Activated naive CD8-positive, alpha-beta T cell treated with anti-CD3 and anti-CD28 coated beads, Interleukin-2, amount 50 U/mL, for 16 hours (primary cell): ENCODE measurements at places on chromosomes 2 and 18.

DNA sequence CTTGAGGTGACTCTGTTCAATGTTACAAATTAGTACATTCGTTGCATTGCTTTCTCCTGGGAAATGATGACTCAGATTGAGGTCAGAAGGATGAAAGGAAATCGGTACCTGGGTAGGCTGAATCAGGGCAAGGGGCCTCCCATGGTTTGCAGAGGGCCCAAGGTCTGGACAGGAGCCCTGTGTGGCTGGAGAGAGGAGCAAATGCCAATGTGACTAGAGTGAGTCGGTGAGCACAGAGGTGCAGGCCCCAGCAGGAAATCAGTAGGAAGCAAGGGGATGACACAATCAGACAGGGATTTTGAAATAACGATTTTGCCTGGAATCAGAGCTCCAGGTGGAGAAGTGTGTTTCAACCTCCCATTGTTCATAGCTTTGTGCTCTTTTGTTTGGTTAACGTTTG is 118.9 kb downstream of the CCDC102B start:
- no peak for DNase-seq

GRCh38 chr2:45968946-45969584 is 317.6 kb downstream of the PRKCE start:
- no peak for DNase-seq

- DNase-seq: no peak
Observed at GRCh38 chr18:30093376-30093775, 949.2 kb downstream of the DSC3 start.

GRCh38 chr2:104430852-104431251 is 423.1 kb upstream of the POU3F3 start:
- no peak for DNase-seq

GRCh38 chr2:238203094-238203972 is at the start of gene ILKAP:
Gene ILKAP (minus strand): TSS chr2:238203695. CDS start chr2:238203553, 142 bp downstream.
- DNase-seq: peak; percentile 75

DNA sequence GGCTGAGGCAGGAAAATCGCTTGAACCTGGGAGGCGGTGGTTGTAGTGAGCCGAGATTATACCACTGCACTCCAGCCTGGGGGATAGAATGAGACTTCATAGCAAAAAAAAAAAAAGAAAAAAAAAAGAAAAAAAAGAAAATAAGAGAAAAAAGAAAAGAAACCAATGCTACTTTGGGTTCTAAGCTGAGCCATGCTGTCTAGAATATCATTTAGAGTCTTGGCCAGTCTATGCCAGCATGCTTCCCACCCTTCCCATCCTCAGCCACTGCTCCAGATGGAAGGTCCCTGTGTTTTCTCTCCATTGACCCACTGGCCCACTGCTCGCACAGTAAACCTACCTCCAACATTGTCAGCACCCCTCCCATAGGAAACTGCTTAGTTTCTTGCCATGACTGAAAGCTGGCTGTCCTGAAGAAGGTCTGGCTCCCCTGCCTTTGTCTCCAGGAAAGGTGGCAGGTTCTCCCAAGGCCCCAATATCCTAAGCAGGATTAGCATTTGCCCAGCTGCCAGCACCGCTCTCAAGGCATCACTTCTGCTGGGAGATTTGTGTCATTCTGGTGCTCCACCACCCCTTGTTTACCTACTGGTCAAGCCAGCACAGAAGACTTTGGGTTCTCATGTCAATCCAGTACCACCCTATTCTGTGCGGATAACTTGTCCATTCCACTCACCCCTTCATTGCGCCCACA is 47.3 kb upstream of the PAPOLG start:
- DNase-seq: no peak

DNA sequence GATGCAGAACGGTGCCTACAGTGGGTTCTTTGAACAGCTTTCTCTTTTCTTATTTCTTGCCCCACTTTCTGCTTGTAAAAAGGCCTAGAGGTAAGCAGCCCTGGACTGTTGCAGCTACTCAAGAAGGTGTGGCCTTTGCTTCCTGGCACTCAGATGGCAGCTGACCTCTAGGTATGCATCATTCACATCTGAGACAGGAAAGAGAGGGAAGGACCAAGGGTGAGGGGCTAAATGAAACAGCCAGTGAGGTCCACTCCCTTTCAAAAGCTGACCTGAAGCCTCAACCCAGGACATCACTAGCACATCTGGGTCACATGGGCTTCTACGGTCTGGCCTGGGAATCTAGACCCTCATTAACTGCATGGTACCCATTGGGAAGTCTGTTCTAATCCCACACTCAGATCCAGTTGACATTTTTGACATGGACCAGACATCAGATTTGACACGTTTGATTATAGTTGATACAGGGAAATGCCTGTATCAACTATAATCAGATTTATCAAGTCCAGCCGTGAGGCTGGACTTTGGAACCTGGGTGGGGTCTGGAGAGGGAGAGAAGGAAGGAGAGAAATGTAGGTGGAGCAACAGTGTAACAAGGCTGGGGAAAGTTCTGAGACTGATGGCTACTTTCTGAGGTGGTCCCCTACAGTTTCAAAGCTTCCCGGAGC is 60.2 kb downstream of the E2F6 start:
- DNase-seq: no peak

DNA sequence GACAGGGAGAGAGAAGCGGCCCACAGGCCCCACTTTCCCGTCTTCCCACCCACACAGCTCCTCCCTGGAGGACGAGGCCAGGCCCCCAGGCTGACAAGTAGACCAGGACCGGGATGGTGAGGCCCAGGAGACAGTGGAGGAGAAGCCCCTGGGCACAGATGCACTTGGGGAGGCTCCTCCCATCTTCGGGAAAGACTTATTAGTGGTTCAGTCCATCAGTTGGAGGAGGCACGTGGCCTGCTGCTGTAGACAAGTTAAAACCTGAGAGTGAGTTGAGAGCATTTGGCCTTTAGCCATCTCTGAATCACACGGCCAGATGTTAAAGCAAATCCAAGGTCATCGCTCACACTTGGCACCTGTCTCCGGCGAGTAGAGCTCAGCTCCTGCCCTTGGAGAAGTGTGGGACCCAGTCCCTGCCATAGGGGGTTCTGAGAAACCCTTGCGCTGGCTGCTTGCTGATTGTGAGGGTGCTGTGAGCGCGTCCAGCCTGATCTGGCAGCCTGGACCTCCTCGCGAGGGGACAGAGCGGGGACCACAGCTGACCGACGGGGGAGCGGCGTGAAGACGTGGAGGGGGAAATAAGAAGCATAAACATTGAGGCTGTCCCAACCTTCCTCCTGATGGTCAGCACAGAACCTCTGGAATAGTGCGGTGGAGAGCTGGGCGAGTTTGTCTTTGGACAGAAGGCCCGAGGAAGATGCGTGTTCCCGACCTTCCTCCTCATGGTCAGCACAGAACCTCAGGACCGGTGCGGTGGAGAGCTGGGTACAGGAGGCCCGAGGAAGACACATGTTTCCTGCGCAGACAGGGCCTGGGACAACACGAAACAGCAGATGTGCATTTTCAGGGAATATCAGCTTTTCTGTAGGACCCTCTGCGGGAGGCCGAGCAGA is 24.7 kb upstream of the ALLC start:
- no peak for DNase-seq

DNA sequence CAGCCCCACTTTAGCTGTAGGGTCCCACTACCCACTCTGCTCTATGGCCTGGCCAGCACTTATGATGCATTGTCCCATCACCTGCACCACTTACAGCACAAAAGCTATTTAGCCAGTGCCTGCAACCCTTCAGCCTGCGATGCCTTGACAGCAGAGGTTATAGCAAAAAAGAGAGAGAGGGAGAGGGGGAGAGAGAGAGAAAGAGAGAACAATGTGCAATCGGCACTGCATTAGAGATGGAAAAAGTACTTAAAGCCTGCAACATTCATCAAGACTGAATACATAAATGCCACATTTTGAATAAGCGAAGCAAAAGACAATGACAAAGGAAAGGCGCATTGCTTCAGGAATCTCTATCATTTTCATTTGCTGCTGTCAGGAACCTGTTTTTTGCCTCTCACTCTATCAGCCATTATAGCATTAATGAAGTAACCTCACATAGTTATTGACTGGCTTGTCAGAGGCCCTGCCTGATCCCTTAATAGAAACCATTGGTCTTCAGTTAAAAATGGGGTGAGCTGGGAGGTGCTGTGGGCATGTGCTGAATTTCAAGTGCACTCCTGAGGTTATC is 833.1 kb downstream of the BCL11A start:
- DNase-seq: no peak

- DNase-seq: no peak
Observed at GRCh38 chr2:96683972-96684820, 41.6 kb downstream of the FER1L5 start.

- DNase-seq: no peak
Observed at GRCh38 chr18:7358989-7359726, 128.3 kb downstream of the LRRC30 start.

GRCh38 chr2:121832412-121833357 is 77.2 kb downstream of the TSN start:
- DNase-seq: no peak

DNA sequence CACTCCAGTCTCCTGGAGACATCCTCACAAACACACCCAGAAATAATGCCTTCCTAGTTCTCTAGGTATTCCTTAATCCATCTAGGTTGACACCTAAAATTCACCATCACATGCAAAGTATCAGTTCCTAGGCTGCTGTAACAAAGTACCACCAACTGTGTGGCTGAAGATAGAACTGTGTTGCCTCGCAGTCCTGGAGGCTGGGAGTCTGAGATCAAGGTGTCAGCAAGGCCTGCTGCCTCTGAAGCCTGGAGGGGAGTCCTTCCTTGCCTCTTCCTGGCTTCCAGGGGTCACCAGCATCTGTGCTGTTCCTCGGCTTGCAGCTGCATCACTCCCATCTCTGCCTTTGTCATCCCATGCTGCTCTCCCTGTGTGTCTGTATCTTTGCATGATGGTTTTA is 36.3 kb upstream of the TMEM131 start:
- DNase-seq: no peak

DNA sequence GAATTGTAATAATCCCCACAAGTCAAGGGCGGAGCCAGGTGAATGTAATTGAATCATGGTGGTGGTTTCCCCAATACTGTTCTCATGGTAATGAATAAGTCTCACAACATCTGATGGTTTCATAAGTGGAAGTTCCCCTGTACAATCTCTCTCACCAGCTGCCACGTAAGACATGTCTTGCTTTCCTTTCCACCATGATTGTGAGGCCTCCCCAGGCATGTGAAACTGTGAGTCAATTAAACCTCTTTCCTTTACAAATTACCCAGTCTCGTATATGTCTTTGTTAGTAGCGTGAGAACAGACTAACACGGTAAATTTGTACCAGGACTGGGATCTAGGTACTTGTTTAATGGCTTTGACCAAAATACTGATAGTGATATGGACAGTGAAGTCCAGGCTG is 744.3 kb upstream of the REG3G start:
- no peak for DNase-seq

DNA sequence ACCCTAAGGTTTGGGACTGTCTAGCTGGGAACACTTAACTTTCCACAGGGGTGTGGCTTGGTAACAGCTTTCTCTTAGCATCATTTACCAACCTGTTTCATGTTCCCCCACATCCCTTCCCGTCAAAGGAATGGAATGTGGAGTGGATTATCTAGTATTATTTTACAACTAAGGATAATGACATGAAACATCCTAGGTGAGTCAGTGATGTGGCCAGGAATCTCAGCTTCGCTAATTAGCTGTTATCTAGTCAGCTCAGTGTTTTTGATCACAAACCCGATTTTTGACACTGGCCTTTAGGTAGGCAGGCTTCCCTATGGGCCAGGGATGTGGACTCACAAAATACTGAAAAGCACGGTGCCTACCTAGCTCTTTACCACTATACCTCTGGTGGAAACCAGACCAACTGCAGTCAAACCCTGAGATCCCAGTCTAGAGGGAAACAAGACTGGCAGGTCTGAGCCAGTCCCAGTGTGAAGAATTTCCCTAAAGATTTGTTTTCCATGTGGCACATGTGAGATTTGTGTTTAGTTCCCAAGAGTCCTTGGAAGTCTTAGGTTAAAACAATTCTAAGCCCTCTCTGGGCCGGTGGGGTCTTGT is 2.8 kb upstream of the NRP2 start:
- DNase-seq: no peak

DNA sequence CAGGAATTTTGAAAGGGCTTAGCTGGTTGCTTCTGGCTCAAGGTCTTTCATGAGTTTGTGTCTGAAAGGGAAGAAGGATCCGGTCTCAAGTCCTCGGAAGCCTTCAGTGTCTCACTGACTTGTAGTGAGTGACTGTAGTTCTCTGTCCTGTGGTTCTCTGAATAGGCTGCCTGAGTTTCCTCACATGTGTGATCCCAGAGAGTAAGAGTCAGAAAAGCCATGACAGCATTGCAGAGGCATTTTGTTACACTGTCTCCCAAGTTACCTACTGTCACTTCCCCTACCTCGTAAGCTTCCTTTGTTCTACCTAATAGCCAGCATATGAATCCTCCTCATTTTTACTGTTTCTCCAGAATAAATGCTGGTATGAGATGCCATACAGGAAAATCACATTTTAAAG is 709.1 kb upstream of the CHAC2 start:
- DNase-seq: no peak

- DNase-seq: no peak
Observed at GRCh38 chr2:86557836-86558235, 5.4 kb downstream of the CHMP3 start.

DNA sequence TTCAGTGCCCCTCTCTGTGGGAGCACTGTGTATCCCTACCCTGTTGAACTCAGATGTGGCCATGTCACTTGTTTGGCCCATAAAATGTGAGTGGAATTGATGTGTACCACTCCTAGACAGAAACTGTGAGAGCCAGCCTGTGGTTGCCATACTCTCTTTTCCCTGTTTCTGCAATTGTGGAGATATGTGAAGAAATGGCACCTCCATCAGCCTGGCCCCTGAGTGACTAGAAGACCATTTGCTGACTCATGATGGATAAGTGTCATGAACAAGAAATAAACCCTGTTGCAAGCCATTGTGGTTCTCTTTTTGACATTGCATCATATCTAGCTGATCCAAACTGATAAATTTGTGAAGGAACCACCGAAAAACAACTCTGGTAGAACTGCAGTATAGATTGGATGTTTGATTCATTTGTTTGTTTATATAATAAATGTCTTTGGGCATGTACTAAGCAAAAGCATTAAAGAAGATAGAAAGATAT is 214.5 kb upstream of the FBXO11 start:
- DNase-seq: no peak

GRCh38 chr2:42853549-42854206 is 61.3 kb upstream of the HAAO start:
- DNase-seq: no peak

GRCh38 chr2:221478485-221478863 is 93.6 kb downstream of the EPHA4 start:
- no peak for DNase-seq

DNA sequence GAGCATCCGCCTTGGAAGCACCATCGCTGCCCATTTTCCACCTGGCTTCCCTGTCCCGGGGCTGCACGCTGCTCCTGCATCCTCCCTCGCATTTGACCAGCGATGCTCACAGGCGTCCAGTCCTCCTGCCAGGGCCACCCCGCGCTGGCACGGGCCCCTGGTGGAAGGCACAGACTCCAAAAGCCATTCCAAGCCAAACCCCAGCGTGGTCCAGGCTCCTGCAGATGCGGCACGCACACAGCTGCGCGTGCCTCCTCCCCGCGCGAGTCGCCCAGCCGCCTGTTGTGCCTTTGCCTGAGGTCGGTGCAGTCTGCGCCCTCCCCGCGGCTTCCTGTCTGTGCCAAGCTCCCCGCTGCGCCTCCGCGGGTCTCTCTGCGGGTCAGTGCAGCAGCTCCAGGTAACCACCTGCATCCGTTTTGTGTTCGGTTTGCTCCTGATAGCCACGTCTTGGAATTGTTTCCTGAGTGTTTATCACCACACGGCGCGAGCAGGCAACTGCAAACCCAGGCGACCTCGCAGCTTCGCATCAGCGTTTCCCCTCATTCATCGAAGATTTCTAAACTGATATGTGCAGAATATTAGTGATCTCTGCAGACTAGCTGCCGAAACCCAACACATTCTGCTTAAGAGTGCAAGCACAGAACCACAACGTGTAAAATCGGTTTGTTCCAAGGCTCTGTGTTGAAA is 65.2 kb upstream of the SALL3 start:
- no peak for DNase-seq
